Mesenteric fat pad (tissue), 1 donor: ENCODE measurements at places on chromosomes 1 and 21. TPM values are rescaled to one million over a fixed set of nuclear protein-coding genes. Genes with fewer than 3 reads are reported as not detected.

The COL11A1 gene
- total RNA-seq, result 0.22 TPM

The TMCO1 gene
- total RNA-seq, result 78.2 TPM

The LRRC38 gene
- not detected for total RNA-seq

The IGFN1 gene
- not detected for total RNA-seq

The RORC gene
- 0.10 TPM for total RNA-seq

The KCNJ15 gene
- 7.6 TPM for total RNA-seq

The LCE1D gene
- total RNA-seq, result not detected

DNA sequence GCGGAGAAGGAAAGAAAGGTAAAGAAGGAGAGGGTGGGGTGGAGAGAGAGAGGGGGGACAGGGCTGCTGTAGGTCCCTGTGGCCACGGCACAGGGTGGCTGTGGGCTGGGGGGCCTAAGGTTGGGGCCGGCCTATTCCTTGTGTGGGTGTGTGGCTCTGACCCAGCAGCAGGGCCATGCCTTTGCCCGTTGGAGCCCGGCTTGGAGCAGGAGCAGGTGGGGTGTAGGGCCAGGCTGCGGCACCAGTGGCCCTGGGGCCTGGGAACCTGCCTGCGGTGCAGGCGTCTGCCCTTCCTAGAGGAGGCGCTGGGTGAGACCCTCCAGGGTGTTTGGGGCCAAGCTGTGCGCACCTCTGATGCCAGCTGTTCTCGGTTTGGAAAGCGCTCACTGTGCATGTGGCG is 19.7 kb upstream of the SUMO3 start:
- peak; percentile 49 for DNase-seq

DNA sequence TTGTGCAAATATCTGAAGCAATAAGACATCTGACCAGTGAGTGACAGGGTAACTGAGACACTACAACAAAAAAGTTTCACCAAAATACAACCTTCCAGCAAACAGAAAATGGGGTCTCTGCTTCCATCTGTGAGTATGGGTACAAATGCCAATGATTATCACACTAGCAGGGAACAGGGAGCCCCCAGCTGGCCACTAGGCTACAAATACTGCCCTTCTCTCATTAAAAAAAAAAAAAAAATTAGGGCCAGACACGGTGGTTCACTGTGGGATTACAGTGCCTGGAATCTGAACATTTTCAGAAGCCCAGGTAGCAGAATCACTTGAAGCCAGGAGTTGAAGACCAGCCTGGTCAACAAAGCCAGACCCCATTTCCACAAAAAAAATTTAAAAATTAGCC is 48.4 kb upstream of the EDARADD start:
- no peak for DNase-seq

DNA sequence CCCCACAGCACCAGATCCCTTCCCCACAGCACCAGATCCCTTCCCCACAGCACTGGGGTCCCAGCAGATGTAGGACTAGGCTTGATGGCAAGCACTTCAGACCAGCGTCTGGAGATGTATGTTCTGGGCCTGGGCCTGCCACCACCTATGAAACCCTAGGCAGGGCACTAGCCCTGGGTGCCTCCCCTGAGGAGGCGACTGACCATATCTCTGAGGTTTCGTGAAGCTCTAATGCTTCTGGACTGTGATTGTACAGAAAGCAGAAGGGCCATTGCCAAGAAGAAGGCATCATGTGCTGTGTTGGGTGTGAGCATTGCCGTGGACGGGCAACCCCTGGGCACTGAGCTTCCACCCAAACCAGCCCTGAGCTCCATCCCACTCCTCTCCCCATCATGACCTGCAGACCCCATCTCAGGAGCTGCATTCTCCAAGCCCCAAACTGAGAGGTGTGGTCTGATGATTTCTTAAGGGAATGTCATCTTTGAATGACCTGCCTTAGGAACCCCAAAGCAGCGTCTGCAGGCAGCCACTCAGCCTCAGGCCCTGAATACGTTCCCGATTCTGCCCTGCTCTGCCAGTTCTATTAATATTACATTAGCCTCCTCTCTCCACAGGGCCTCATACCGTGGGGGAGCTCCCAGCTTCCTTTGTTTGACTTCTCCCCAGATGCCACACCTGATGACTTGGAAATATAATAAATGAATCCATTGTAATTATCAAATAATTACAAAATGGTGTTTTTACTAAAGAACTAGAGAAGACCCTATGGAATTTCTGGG is 163.4 kb downstream of the TRIM33 start:
- DNase-seq, result no peak

DNA sequence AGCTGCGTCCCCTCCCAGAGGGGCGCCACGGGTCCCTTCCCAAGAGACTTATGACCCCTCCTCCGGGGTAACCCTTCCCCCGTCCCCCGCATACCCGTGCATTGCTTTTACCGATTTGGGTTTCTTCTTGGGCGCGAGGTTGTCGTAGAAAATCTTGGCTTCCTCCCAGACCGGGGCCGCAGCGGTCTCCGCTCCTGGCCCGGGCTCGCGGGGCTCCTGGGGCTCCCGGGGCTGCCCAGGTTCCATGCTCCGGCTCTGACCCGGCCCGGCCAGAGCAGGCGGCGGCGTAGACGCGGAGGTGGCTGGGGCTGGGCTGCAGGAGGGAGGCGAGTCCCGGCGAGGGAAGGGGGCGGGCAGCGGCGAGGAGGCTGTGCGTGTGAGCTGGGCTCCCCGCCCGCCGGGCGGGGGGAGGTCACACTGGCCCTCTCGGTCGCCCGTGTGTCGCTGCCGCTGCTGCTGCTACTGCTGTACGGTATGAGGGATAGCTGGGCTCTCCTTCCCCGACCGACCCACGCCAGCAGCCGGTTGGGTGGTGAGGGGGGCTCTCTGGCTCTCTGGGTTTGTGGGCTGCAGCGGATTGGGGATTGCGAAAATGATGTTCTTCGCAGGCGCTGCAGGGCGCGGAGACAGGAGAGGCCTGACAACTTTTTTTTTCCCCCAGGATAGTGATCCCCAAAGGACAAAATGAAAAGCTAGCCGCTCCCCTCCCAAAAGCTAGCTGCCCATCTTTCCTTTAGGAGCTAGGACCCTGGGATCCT is at the start of gene NT5C1A:
TSS of gene NT5C1A (minus strand) at position 315 of the 758 bp plus-strand sequence. CDS start at position 246, 69 bp downstream.
- DNase-seq, result no peak

DNA sequence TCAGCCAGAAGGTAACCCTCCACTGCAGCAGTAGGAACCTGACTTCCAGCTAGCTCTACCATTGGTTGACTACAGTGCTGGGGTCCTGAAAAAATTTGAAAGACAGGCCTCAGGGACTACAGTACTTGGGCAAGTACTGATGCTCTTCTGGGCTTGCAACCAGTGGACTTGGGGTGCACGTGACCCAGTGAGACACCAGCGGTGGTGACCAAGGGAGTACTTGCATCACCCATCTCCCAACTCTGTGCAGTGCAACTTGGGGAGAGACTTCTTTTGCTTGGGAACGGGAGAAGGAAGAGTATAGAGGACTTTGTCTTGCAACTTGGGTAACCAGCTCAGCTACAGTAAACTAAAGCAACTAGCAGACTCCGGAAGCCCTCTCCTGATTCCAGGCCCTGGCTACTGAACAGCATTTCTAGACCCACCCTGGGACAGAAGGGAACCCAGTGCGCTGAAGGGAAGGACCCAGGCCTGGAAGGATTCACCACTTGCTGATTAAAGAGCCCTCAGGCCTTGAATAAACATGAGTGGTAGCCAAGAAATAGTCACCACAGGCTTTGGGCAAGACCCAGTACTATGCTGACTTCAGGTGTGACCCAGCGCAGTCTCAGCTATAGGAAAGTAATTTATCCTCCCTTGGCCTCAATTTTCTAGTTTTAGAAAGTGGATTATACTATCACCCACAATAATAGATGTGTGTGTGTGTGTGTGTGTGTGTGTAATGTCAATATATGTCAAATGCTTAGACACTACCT is 45.6 kb downstream of the TNNI3K start:
- no peak for DNase-seq

- no peak for DNase-seq
Observed at GRCh38 chr1:19683351-19683750, 18.7 kb downstream of the HTR6 start.

DNA sequence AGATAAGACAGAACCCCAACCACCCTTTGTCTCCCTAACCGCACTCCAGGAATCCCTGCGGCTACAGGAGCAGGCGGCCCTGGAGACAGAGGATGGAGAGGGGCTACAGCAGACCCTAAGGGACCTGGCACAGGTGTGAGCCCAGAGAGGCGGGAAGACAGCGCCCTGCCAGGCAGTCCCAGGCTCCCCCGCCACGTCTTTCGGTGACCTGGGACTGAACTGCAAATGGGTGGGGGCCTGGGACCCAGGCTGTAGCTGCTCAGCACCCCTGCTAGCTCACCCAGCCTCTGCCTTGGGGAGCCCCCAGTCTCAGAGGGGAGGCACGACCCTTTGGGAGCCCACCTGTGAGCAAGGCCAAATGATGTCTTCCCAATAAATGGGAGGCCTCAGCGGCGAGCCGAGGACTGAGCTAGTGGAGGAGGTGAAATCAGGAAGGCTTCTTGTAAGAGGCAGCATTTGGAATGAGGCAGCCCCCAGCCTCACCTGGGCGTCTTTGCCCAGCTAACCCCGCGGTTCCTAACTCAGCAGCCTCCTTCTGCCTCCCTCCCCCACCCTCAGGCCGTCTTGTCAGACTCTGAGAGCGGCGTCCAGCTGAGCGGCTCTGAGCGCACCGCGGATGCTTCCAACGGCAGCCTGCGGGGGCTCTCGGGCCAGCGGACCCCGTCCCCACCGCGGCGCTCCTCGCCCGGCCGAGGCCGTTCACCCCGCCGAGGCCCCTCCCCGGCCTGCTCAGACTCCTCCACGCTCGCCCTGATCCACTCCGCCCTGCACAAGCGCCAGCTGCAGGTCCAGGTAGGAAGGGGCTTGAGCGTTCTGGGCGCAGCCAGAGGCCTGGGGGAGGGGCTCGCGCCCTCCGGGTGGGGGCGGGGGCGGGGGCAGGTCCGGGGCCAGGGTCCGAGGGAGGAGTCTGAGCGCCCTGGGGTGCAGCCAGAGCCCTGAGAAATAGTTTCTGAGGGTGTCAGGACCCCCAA is 16.9 kb downstream of the CROCC start:
- no peak for DNase-seq

- no peak for DNase-seq
Observed at GRCh38 chr21:10466200-10466599, 55.2 kb upstream of the TPTE start.

DNA sequence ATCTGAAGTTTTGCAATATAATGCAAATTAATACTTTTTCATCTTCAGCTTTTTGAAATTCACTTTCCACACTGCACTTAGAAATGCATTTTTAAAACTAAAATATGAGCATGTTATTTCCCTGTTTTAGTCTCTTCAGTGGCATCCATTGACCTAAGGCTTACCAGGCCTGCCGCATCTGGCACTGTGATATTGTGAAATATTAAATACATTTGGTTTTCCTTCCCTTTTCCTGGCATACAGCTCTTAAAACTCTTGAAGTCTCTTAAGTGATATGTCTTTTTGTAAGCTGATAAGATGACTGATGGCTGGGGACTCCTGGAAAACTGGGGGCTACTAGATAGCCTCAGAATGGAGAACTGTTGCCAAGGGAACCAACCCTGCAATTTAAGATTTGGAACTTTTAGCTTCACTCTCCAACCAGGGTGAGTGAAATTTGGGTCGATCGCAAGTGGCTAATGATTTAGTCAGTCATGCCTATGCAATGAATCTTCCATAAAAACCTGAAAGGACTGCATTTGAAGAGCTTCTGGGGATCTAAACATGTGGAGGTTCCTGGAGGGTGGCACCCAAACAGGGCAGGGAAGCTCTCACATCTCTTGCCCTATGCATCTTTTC is 75.5 kb upstream of the PDC start:
- DNase-seq, result no peak

- DNase-seq, result no peak
Observed at GRCh38 chr1:30780409-30780808, 22.8 kb upstream of the LAPTM5 start.

DNA sequence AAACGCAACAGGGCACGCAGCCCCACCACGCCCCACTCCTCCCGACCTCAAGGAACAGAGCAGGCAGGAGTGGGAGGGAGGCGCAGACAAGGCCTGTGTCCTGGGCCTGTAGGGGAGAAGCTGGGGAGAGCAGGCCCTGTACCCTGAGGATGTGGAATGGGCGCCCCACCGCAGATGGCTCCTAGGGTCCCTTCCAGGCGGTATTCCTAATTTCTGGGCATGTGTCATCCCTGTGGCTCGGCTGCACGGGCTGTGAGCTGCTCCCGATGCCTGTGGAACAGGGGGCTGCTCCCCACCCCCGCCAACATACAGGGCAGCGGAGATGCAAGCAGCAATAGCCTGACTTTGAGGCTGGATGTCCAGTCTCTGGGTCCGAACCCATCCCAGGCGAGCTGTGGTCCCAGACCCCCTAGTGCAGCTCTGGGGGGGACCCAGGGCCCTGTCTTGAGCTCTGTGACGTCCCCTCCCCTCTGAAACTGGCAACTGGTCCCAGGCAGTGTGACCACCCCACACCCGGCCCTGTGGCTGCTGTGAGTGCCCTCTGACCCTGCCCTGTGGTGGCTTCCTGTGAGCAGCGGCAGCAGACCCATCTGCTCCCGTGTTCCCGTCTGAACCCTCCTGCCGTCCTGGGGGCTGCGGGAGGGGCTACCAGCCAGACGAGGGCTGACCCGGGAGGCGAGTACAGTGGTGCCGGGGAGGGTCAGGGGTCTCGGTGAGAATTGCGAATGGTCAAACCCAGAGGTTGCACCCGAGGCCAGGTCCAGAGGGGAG is 13.9 kb upstream of the COL6A2 start:
- DNase-seq, result peak; percentile 85

GRCh38 chr1:5479876-5480646 is 512.2 kb downstream of the NPHP4 start:
- no peak for DNase-seq

DNA sequence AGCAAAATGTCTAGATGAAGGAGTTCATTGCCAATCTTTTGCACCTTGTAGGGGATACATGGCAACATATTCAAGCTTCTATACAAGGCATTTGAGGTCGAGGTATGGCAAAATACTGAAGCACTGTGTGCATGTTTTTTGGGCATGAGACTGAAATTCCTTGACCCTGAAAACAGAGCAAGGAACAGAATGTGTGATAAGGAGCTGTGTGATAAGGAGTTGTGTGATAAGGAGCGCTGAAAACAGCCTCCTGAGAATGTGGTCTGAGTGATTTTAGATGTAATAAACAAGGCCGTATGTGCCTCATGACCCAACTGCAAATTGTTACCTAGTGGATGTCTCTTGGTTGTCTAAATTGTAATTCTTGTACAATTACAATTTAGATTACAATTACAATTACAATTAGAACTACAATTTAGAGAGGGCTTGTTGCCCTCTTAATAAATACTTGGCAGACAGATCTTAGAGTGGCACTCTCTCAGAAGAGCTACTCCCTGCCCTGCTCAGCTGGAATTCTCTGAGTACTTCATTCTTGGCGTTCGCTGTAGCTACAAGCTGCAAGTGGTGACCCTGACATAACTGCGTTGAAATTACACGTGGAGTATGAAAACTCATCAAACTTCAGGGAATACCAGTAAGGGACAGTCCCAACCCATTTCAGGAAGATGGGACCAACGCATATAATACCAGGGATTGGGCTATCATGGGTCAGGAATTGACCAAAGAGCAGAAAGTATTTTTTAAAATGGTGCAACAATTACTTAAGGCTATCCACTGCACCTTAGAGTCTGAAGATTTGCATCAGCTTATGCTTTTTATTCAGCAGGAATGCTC is 20.0 kb upstream of the ITLN1 start:
- DNase-seq, result no peak
